DMS153 (cell line): ENCODE measurements at places on chromosomes 16 and 17.
A peak's percentile ranks its signal among the peaks of the same experiment; 100 is the strongest.

DNA sequence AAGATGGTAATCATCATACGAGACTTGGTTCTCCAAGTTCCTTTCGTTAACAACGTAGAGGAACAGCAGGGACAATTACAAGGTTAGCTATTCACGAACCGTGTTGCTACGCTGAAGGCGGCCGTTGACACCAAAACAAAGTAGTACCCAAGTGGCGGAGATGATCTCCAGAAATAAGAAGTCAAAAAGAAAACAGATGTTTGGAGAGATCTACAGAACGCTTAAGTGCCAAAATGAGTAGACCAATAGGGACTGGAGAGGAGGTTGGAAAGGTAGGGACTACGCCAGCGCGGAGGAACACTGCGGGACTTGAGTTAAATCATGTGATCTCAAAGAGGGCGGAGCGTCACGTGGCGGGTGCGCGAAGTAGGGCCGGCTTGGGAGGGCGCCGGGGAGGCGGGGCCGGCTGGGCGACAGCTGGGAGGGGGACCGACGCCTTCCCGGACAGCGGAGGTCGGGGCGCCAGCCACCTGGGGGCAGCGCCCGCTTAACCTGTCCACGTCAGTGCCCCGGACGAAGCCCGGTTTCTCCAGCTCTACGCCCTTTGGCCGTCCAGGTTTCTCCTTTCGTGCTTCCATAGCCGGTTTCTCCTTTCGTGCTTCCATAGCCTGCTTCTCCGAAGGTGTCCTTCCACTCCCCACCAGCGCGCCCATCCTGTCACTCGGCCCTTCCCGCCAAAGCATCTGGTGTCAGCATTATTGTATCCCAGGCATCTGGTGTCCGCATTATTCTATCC lies 636 bp upstream of the GABARAP start:
- peak; percentile 79 for DNase-seq

DNA sequence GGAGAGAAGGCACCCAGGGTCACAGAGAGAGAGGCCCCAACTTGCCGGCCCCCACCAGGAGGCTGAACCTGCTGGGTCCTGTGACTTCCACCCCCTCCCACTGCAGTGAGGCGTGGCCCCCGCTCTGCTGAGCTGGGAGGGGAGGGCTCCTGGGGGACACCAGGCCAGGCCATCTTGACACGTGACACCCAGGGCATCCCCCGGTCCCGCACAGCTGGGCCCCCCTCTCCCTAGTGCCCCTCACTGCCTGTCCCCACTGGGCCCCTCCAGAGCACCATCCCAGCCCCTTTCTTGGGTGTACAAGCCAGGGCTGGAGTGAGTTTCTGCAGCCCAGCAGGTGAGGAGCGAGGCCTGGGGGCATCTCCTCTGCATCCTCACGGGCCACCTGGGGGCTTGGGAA lies 12.4 kb downstream of the UBALD1 start:
- DNase-seq, result no peak

- DNase-seq, result peak; percentile 91
Observed at GRCh38 chr16:80540516-80541305, at the start of gene DYNLRB2. Gene DYNLRB2, plus strand, starts transcription at chr16:80540993. Its CDS starts 84 bp downstream, at chr16:80541077.

DNA sequence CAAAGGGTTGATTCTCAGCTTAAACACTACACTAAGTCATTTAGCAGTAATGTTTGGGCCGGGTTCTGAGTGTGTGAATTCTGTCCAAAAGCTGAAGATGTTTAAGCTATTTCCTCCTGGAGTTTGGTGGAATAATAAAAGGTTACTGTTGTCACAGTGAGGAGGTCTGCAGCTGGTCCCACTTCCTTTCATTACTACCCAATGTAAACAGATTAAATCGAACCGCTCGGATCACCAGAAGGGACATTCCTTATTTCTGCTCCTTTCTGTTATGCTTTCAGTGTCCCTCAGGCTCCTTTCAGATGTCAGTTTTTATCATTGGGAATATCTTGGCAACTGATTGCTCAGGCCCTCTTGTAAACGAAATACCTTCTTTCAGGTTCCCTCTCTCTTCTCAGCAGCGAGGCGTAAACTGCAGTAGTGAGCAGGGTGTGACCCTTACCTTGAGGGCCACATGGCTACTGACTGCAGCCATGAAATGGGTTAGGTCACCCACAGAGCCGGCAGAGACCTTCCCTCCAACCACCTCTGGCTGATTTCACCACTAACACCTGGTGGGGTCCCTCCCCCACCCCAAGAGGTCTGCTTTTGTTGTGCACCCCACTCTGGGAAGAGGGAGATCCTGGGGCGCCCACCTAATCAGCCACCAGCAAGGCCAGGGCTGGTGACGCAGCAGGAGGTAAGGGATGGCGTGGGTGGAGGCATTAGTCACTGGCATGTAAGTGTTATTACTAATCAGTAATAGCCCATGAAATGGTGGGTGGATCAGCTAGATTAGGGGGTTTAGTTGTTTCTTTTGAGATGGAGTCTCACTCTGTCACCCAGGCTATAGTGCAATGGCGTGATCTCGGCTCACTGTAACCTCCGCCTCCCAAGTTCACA lies 117.6 kb downstream of the VPS53 start:
- peak; percentile 0 for DNase-seq

GRCh38 chr16:89013111-89013510 lies 36.1 kb upstream of the CBFA2T3 start:
- DNase-seq, result no peak

DNA sequence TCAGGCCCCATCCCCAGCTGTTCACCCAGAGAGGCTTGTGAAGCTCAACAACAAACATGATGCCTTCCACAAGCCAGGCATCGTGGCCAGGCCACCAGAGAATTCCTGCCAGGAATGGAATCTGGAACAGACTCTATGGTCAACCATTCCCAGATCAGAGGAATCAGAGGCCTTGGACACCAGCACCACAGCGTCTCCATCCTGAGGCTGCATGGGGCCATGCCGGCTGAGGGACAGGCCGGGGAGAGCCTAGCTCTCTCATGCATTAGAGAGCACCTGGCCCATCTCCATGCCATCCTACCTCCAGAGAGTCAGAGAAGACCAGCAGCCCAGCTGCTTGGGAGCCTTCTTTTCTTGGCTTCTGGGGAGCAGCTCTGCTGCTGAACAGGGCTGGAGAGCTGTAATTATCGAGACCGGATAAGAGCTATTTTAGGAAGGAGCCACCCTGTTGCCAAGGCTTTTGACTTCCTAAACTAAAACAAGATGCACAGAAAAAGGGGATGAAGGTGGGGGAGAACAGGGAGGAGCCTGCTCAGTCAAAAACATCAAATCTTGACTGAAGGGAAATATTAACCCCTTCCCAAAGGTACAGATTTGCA lies 24.5 kb upstream of the MTMR4 start:
- no peak for DNase-seq

DNA sequence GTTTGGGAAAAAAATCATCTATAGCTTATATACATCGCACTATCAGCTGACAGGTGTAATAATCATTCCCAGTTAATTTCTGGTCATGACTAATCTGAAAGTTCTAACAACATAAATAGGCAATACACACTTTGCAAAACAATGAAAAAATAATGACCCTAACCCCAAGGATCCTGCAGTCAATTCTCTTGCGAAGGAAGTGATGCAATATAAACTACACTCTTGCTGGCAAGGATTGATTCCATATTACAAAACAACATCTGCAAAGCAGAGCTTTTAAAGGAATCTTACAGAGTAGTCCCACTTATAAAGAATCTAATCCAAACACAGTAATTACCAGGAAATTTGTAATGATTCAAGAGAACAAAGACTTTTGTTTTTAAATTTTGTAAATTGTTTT lies 73.4 kb downstream of the MYO1D start:
- no peak for DNase-seq
